ENCODE measurements at places on chromosomes 12 and 14. TPM values are rescaled to one million over a fixed set of nuclear protein-coding genes. Genes with fewer than 3 reads are reported as not detected.

DNA sequence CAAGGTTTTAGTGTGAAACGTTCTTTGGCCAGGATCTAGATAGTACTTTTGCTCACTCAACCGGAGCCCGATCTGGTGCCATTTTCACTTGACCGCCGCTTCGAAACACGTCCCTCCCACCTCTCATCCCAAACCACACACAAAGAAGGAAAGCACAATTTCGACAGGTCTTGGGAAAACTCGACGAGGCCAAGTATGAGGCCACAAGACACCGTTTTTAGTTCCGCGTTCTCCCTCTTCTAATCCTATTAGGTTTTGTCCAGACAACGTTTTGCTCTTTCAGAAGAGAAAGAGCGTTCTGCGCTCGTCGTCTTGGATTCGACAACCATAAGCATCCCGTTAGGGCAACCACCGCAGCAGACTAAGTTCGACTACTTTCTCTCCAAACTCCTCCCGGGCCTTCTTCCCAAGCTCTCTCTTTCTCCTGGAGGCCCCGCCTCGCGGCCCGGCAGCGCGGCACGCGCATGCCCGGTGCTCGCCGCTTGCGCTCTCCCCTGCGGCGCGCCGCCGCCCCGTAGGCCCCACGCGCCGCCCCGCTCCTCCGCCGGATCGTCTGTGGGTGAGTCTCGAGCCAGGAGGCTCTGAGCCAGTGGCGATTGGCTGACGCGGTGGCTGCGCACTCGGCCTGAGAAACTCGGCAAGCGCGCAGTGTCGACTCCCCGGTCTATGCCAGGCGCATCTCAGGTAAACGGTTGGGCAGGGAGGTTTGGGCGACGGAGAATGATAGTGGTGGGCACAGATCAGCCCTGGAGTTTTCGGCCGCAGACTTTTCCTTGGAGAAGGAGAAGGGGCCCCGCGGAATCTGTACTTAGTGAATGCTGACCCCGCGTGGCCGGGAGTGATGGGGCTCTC lies at the start of gene MIPOL1:
Gene MIPOL1 (plus strand): TSS at position 517 of the 852 bp plus-strand sequence. CDS start 49,952 bp downstream, outside the sequence.
- peaks cover 27% of the 10 kb centered on the region for H3K4me1 ChIP-seq
- peak within 1 kb of the TSS; percentile 83 for H3K4me3 ChIP-seq
- H3K36me3 ChIP-seq: no peaks in the 10 kb centered on the region
- no peaks in the 10 kb centered on the region for H3K27me3 ChIP-seq

Gene STAC3
- 1.3 TPM for total RNA-seq

DNA sequence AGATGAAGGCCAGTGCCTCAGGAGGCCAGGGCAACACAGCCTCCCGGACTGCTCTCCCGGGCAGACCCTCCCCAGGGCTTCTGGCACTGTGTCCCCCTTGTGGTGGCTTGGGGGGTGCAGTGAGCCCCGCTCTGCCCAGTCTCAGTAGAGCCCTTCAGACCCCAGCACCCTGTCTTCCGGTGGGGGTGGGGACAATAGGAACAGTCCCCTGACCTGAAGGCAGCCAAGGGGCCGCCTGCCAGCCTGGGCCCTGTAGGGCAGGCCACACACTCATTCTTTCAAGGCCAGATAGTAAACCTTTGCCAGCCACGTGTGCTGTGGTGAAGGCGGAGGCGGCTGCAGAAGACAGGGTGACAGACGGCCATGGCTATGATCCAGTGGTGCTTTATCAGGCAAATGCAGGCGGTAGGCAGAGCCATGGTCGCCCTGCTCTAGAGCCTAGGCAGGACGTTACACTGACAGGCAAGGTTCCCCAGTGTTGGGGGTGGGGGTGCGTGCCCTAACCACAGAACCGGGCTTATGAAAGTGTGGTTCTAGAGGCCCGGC lies 15.0 kb downstream of the ZFYVE21 start:
- no peak for DNase-seq
- H3K4me3 ChIP-seq: no peak overlapping the region
- peaks cover 13% of the 10 kb centered on the region for H3K36me3 ChIP-seq
- H3K4me1 ChIP-seq: no peaks in the 10 kb centered on the region

- H3K36me3 ChIP-seq: no peaks in the 10 kb centered on the region
- H3K27ac ChIP-seq: no peak overlapping the region
- H3K4me3 ChIP-seq: peak overlapping the region; percentile 3
- H3K27me3 ChIP-seq: peaks cover 29% of the 10 kb centered on the region
Observed at GRCh38 chr14:100664841-100665510, 61.7 kb upstream of the DLK1 start.

Gene NUMB
- 101 TPM for total RNA-seq

Gene TMCC3
- 0.11 TPM for total RNA-seq

GRCh38 chr14:90743425-90743824 lies 72.8 kb downstream of the TTC7B start:
- no peaks in the 10 kb centered on the region for H3K36me3 ChIP-seq
- H3K4me3 ChIP-seq: no peak overlapping the region
- H3K27ac ChIP-seq: no peak overlapping the region
- H3K4me1 ChIP-seq: no peaks in the 10 kb centered on the region
- H3K27me3 ChIP-seq: no peaks in the 10 kb centered on the region

GRCh38 chr12:42716491-42716891 lies 126.9 kb upstream of the PRICKLE1 start:
- H3K36me3 ChIP-seq: no peaks in the 10 kb centered on the region
- H3K27me3 ChIP-seq: no peaks in the 10 kb centered on the region
- H3K27ac ChIP-seq: peak overlapping the region; percentile 2
- peak overlapping the region; percentile 6 for H3K4me3 ChIP-seq
- peak; percentile 79 for DNase-seq

DNA sequence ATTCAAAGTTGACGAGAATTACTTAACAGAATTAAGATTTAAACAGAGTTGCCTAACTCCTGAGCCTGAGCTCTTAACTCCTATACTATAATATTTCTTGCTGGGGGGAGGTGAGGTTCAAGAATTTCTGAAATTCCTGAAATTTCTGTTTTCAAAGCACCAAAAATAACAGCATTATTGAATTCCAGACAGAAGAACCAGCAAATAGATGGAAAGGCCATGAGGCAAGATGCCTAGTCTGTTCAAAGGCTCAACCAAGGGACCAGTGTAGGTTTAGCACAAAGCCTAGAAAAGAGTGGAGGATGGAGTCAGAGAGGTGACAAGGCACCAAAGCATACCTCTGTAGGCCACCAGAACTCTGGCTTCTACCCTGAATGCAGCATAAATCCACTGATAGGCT lies 76.4 kb downstream of the PPP1R12A start:
- H3K27me3 ChIP-seq: no peaks in the 10 kb centered on the region
- DNase-seq: peak; percentile 29
- no peak overlapping the region for H3K27ac ChIP-seq
- H3K36me3 ChIP-seq: peaks cover 6% of the 10 kb centered on the region
- H3K4me3 ChIP-seq: peak overlapping the region; percentile 14

Measured in GM23248 (cell line).